ENCODE measurements at places on chromosomes 2 and 18. TPM values are rescaled to one million over a fixed set of nuclear protein-coding genes. Genes with fewer than 3 reads are reported as not detected.

Gene OTOS
- not detected for total RNA-seq

Gene CIAO1
- 63.8 TPM for total RNA-seq

Gene MEIS1
- total RNA-seq, result 33.9 TPM

Gene NDC80
- total RNA-seq, result 0.34 TPM

Gene DLX1
- total RNA-seq, result not detected

Gene ATOH8
- total RNA-seq, result 33.4 TPM

Gene ASB18
- 10.1 TPM for total RNA-seq

Gene STPG4
- total RNA-seq, result not detected

Gene CCDC85A
- total RNA-seq, result 3.7 TPM

Gene FAHD2B
- 24.8 TPM for total RNA-seq

Gene FAM117B
- total RNA-seq, result 3.3 TPM

Gene ARL6IP6
- 4.8 TPM for total RNA-seq

Gene MARS2
- 9.0 TPM for total RNA-seq

Gene SS18
- 33.6 TPM for total RNA-seq

Gene DNAJC5G
- 1.8 TPM for total RNA-seq

Gene WIPF1
- total RNA-seq, result 16.6 TPM

Gene CMPK2
- total RNA-seq, result 6.2 TPM

Gene PAX8
- total RNA-seq, result 0.42 TPM

Gene STEAP3
- total RNA-seq, result 7.6 TPM

Gene MEP1B
- total RNA-seq, result not detected

Gene RAB10
- 104 TPM for total RNA-seq

Gene SLC30A3
- 10.7 TPM for total RNA-seq

Gene CCL20
- total RNA-seq, result not detected

Gene AQP12A
- not detected for total RNA-seq

Gene TCF23
- not detected for total RNA-seq

Gene TNFAIP6
- 2.3 TPM for total RNA-seq

Gene RBM44
- total RNA-seq, result 0.49 TPM

Gene HOXD9
- not detected for total RNA-seq

Gene OTOF
- 0.25 TPM for total RNA-seq

Gene CAVIN2
- total RNA-seq, result 73.5 TPM

Gene CFAP65
- total RNA-seq, result not detected

Gene CROCC2
- total RNA-seq, result not detected

Gene IL36A
- total RNA-seq, result not detected

Gene DPYSL5
- total RNA-seq, result not detected

Gene CNDP1
- not detected for total RNA-seq

Gene ADRA2B
- 4.6 TPM for total RNA-seq

Gene RIT2
- total RNA-seq, result not detected

Gene NAT8
- total RNA-seq, result not detected

Gene POTEI
- total RNA-seq, result not detected

Gene FEV
- not detected for total RNA-seq

Gene AMER3
- not detected for total RNA-seq

Gene DES
- total RNA-seq, result 14,174 TPM

Gene BMP10
- not detected for total RNA-seq

Gene SKOR2
- total RNA-seq, result not detected

Gene COLEC11
- 3.6 TPM for total RNA-seq

Gene IL18RAP
- 0.49 TPM for total RNA-seq

Measured in heart right ventricle (tissue), 16 donors.